Amniotic stem cell (primary cell): ENCODE measurements at places on chromosomes 4 and X.

- DNase-seq = no peak
Measured at GRCh38 chr4:152992027-152992426, 55.9 kb downstream of the FHDC1 start.

GRCh38 chr4:42350611-42351182 lies 46.6 kb upstream of the SHISA3 start:
- DNase-seq = no peak

- no peak for DNase-seq
Measured at GRCh38 chr4:109648266-109648996, 54.8 kb downstream of the CASP6 start.

- DNase-seq = no peak
Measured at GRCh38 chr4:47355568-47355967, 107.9 kb downstream of the COMMD8 start.

DNA sequence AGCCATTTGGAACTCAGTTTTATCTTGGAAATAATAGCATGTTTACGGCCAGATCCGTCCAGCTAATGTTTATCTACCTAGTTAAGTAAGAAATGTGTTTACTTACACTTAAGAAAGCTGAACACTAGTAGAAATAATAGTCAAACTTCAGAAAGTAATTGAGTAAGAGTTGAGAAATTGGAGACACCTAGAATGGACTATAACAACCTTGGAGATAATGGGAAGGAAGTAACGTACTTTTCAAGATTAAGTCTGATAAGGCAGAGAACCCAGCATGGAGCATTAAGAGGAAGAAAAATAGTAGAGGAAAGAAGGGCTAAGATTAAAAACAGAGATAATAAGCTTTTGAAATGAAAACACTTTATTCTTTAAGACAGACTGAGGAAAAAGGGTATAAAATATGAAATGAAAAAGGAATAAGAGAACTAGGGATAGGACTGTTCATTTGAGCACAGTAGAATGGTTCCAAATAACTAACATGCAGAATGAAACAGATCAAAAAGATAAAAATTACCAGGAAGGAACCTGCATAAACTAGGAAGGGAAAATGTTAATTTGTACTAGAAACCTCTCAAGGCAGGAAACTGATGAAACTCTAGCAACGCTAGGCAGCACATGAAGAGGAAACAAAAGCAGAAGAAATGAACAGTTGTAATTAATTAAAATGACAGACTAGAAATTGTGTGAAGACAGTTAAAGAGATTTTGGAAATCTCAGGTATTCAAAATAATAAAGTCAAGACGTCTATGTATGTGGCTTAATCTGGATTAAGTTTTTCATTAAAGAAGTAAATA lies 71.7 kb downstream of the FBXW7 start:
- DNase-seq = no peak

DNA sequence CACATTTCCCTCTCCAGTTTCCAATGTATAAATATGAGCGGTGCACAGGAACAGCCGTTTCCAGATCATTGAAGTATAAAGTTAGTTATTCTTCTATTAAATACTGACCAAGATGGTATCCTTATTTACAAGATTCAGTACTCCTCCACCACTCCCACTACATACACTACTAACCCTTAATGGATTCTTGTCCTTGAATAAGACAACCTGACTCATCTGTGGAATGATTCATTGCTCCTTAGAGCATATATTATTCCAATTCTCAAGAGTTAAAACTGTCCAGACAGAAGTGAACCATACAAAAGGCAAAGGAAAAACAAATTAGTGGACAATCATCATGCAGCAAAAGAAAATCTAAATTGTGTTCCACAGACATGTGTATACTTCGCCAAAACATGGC lies 373.3 kb downstream of the IDS start:
- no peak for DNase-seq

- no peak for DNase-seq
Measured at GRCh38 chr4:11669156-11669555, 240.5 kb upstream of the HS3ST1 start.

- no peak for DNase-seq
Measured at GRCh38 chr4:113840861-113841260, 79.3 kb upstream of the CAMK2D start.
